GM04503 (cell line): ENCODE measurements at places on chromosomes 5 and 9.

GRCh38 chr5:92206681-92207080 is 823.6 kb upstream of the ARRDC3 start:
- no peak for DNase-seq

DNA sequence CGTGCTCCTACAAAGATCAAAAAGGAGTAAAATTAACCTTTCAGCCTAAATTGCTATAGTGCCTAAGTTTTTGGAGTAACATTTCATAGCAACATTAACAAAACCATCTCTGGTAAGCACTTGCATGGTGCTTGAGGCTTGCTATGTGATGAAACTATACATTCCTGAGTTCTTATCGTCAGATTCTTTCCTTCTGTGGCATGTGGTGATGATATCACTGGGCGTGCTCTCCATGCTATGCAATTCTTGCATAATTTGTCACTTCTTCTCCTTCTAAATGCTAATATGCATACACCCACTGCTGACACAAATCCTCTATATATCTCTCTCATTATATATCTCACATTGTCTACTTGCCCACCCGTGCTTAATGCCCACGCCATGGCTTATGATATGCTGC is 2019.9 kb downstream of the MAT2B start:
- no peak for DNase-seq

DNA sequence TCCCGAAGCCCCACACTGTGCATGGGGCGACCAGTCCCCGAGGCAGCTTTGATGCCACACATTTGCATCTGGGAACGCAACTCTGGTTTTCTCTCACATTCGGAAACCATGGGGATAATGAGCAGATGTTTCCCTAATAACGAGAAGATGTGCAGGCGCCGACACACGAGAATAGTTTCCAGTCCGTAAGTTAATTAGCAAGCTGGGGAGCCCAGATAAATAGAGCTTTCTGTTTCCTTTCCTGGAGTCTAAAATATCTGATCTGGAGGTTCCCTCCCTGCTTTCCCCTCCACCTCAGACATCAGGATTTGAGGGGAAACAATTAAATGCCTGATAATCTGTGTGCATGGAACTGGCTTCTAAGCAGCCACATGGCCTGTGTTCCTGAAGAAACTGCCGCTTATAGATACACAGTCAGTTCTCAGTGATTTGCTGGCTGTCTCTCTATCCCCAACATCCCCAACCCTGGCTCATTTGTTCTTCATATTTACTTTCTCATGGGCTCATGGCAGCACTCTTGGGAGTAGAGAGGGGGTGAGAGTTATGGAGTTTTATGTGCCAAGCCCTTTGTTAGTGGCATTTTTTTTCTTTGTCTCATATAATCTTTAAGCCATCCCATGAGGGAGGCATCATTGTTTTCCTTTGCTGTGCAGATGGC is 62.8 kb downstream of the PDZD2 start:
- DNase-seq: no peak

- no peak for DNase-seq
Observed at GRCh38 chr5:74374656-74375055, 265.9 kb downstream of the ENC1 start.

DNA sequence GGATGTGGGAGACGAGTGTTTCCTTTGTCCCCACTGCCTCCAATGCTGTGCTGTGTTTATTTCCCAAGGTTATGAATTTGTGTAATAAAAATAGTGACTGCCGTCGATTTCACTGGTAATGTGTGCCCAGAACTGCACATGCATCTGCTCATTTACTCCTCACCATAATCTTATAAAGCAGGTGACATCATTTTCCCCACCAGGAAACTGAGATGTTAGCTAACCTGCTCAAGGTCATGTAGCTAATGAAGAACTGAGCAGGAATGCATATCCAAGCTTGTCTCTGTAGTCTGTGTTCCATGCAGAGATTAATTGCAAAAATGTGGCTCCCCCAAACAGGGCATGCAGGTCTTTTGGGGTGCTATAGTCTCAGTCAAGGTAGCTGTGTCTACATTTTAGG is 224.4 kb downstream of the TENT4A start:
- no peak for DNase-seq

DNA sequence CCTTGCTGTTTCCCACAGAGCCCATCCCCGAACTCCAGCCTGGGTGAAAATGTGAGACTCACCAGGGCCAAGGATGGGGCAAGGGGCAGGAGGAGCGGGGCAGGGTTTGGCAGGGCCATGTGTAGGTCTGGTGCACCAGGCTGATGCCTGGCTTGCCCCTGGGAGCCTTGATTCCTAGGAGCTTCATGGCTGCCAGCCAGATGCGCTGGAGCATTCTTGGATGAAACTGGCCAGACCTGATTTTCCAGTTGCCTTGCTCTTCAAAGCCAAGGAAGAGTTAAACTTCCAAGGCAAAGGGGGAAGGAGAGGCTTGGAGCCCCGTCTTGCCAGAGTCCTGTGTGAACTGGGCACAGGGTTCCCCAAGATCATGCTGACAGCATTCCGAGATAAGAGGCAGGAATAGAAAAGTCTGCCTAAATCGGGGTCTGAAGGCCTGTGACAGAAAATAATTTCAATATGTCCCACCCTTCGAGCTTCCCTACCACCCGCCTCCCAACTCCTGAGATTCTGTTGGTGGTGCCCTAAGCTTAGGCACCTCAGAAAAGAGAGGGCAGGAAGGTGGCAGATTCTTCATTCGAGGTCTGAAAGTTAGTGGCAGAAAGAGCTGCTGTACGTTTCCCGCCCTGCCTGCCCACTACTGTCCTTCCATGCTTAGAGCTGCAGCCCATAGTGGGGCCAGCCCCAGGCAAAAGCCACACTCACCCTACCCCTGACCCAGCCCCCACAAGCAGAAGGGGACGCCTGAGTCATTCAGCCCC is 20.4 kb downstream of the FAT2 start:
- DNase-seq: no peak

DNA sequence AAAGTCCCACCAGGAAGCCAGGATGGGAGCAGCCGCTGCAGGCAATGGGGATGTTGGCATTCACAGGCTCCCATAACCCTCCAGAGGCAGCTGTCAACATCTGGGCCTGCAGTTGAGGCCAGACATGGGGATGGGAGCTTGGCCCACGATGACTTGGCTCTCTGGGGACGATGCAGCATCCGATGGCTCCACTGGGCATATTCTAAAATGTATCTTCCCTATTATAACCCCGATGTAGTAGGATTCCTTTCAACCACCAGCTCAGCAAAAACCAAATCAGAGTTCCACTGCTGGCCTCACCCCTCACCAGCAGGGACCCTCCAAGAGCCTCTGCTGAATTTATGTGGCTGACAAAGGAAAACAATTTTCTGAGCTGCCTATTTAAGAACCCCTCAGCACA is 7.1 kb downstream of the SPRY4 start:
- DNase-seq: no peak

DNA sequence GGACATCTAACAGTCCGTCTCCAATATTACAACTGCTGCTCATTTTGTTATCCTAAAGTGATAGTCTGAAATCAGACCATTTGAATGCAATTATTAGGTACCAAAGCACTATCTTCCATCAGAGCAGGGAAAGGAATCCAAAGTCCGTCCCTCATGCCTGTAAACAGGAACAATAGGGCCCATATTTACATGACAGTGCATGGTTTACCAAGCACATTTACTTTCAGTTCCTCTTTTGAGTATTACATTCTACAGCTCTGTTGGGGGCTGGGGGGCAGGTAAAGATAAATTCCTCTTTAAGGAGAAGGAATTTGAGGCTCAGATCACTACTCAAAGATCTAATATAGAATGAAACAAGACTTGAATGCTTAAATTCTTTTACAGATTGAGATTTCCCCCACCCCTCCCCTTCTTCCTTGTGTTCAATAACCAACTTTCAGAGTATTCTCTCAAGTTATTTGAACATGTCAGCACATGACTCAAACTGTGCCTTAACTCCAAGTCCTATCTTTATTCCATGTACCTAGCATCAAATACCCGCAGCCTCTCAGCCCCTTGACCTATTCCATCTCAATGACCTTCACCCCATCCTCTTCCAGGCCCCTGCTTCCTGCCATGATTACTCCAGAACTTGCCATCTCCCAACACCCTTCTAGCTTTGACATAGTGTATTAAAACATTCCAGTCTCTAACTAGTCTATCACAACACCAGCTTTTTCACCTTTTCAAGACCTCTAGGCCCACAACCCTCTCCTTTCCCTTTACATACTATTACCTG is 71.0 kb downstream of the BRINP1 start:
- DNase-seq: no peak

- DNase-seq: no peak
Observed at GRCh38 chr9:87156247-87156646, 208.9 kb upstream of the GAS1 start.

DNA sequence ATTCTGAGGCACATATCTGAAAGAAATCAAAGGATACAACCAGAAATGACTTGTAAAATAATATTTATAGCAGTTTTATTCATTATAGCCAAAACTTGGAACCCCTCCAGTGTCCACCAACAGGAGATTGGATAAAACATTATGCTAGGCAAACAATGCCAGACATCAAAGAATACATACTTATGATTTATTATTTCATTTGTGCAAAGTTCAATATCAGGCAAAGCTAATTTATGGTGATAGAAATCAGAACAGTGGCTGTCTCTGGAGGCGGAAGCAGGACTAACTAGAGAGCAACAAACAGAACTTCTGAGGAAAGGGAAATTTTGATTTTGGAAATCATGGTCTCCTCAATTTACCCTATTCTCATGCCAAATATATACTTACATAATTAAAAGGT is 193.1 kb downstream of the ICE1 start:
- DNase-seq: no peak

GRCh38 chr9:118785456-118785855 is 583.8 kb downstream of the BRINP1 start:
- DNase-seq: no peak

- DNase-seq: no peak
Observed at GRCh38 chr9:95513711-95514110, 3.1 kb downstream of the PTCH1 start.

DNA sequence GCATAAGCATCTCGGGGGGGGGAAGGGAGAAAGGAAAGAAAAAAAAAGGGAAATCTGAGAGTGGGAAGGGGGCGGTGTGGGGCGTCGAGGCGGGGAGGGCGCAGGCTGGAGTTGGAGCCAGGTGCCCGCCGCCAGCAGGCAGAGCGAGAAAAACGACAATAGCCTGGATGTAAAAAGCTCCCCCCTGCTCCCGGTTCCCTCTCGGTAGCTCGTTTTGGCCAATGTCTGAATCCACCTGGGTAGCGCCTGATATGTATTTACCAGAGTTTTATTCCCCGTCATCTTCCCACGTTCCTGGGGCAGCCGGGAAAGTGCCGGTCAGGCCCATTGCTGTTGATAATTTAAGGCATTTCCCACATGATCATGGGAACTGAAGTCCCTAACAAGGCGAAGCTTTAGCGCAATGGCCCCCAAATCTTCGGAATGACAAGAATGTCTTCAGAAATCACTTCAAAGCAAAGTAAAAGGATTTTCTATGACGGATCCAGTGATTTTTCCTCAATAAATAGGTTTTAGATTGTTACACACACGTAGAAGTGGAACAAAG is 3.0 kb upstream of the OTP start:
- no peak for DNase-seq

DNA sequence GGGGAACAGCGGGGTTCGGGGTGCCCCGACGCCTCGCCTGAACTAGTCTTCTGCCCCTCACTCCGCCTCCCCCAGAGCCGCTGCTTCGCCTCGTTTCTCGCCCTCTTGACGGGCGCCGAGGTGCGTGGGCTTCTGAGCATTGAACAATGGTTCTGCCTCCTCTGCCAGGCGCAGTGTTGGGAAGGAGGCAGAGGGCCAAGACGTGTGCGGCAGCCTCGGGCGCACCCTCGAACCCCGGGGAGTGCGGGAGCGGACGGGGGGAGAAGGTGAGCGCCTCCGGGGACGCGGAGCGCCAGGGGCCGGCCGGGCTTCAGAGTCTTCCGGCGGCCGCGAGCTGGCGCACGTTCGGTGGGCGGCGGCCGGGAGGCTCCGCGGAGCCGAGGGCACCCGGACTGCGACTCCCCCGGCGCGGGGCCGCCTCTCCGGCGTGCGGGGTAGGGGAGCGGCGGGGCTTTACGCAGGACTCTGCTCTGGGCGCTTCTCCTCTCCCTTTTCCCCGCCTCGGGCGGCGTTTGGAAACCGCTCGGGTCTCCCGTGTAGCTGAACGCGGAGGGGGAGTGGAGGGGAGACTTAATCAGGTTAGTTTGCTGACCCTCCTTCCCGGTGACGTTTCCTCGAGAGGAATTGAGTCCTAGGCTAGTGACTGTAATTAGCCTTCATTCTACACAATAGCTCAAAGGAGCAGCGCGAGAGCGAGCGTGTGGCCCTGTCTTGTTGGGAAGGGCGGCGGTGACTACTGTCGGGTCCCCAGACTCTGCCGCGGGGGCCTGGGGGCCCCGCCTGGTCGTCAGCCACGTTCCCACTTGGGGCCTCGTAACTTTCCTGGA is 1.1 kb downstream of the VLDLR start:
- DNase-seq: no peak

- no peak for DNase-seq
Observed at GRCh38 chr5:80576383-80576782, 6.3 kb upstream of the ANKRD34B start.

DNA sequence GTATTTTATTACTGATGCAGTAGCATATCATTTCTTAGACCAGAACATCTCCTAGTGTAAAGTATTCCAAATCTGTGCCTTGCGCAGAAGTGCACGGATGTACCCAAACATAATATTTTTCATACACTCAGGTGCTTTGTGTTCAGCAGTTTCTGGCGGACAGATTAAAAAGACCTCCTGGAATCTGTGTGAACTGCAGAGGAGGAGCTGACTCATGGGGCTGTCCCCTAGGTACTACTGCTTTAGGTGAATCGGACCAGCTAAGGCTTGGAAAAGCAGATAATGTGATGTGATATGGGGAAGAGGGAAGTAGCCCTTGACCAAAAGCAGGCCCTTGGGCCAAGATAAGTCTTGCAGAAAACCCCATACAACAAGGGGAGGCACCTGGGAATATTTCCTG is 310.1 kb downstream of the PLK2 start:
- DNase-seq: no peak

- DNase-seq: no peak
Observed at GRCh38 chr5:159021136-159021900, 78.4 kb downstream of the EBF1 start.

DNA sequence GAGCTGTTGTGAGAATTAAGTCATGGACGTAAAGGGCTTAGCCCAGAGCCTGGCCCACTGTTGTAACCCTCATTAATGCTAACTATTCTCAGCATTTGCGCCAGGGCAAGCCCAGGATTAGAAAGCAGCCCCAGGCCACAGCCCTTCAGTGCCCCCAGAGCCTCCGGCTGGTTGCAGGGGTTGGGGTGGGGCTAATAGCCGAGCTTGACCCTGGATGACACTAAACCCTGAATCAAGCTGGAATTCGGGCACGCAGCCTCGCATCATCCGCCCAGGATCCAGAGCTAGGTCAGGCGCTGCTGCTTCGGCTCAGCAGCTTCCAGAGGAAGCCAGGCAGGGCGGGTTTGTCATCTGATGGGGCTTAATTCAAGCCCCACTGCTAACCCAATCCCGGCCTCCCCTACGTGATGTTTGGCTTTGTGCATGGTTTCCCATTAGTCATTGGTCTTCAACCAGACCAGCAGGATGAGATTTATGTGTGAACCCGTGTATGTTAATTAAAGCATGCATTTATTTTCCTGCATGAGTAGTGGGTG is 1.2 kb upstream of the MEGF9 start:
- peak; percentile 49 for DNase-seq

GRCh38 chr9:14652729-14653377 is 40.4 kb downstream of the ZDHHC21 start:
- no peak for DNase-seq

GRCh38 chr9:87910821-87911220 is 6.9 kb upstream of the SPATA31C1 start:
- peak; percentile 61 for DNase-seq
